ENCODE measurements at places on chromosomes 13 and 19.
A peak's percentile ranks its signal among the peaks of the same experiment; 100 is the strongest.

DNA sequence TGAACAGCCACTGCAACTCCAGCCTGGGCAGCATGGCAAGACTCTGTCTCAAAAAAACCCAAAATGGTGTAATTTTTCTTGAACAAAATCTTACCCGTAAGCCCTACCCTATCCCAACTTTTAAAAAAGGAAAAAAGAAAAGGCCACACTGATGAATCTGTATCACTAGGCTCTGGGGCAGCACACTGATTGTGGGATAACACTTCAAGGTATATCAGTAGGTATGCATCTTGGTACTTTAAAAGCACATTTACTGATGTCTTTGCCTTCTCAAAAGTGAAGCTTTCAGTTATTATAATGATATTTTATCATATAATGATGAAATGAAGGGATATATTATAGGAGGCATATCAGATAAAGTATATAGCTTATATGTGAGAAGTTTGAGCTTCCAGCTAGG is 24.3 kb downstream of the ZNF112 start:
- DNase-seq = no peak

DNA sequence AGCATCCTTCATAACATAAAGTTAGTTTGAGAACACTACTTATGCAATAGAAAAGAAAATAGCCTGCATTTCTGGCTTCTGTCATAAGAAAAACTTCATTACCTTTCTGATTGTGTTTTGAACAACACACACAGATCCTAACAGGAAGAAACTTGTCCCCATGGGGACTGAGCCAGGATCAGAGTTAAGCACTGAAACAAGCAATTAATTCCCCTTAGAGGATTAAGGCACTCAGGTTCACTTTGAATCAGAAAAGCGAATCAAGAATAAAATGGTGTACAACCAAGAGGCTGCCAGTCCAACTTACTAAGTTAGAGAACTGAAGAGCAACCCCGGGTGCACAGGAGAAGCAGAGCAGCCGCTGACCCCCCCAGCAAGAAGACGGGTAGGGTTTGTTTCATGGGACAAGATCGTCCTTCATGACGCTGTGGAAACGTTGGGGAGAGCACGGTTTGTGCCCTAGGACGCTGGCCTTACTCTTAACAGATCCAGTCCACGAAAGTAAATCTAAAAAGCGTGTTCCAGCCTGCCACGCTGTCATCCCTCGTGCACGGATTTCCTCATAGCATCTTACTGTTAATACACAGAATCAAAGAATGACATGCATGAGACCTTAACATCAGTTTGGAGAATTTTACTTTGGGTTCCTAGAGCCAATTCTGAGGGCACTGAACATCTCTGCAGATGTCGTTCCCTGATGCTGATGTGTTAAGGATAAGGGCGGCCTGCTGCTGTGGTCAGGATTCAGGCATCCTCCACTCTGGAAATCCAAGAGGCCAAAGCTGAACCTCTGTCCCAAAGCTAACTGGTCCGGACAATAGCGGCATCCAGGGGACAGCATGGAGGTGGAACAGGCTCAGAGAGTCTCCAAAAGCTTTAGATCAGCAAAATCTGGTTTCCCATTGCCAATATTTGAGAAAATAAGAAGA is 46.4 kb downstream of the GGACT start:
- DNase-seq = peak; percentile 47

DNA sequence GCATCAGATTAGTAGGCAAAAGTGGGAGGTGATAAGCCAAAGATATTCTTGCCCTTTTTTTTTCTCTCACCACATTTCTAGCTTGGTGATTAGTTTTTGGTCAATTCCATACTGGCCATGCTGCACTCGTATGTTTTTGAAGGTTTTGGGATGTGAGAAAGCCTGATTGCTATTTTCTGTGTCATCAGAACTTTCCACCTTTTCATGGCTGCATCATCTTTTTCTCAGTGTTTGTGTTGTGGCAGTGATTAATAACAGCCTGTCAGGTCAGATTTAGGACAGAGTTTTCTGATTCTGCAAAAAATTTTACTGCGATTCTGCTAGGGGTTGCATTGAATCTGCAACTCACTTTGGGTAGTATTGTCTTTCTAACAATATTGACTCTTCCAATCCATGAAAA is 32.9 kb downstream of the PSG1 start:
- DNase-seq = no peak

GRCh38 chr19:54390942-54391577 is 24.2 kb upstream of the TTYH1 start:
- peak; percentile 74 for DNase-seq

DNA sequence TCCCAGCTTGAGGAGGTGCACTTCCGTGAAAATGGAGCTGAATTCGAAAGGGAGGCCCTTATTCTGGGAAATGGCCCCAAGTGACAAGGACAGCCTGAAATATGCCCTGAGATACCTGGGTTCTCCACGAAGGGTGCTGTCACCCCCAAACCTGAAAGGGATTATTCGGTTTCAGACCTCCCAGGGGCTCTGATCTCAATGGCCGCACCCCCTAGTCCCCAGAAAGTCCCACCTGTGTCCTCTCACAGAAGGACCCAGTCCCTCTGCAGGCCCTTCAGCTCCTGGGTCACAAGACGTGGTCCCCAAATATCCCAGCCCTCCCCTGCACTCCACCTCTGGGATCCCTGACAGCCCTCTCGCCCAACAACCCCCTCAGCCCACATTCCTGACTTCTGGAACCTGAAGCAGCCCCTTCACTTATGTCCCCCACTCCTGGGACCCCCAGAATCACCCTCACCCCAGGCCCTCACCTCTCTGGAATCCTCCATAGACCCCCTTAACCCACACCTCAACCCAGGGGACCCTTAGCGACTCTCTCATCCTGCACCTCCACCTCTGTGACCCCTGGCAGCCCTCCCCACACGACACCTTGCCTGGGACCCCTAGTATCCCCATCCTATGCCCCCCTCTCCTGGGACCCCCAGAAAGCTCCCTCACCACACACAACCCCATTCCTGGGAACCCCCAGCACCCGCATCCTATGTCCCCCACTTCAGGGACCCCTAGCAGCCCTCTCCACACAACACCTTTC is 606 bp downstream of the SYNGR4 start:
- no peak for DNase-seq

DNA sequence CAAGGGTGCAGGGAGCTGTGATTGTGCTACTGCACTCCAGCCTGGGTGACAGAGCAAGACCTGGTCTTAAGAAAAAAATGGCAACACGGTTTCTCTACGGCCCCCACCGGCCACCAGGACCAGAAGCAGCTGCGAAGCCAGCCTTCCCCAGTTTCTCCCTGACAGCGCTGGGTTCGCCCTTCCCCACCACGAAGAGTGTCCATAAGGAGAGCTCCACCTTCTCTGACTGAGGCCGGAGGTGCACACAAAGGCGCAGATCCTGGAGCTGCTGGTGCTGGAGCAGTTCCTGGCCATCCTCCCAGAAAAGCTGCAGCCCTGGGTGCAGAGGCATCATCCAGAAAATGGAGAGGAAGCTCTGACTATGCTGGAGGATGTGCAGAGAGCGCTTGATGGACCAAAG is 52.2 kb upstream of the ZNF599 start:
- no peak for DNase-seq

DNA sequence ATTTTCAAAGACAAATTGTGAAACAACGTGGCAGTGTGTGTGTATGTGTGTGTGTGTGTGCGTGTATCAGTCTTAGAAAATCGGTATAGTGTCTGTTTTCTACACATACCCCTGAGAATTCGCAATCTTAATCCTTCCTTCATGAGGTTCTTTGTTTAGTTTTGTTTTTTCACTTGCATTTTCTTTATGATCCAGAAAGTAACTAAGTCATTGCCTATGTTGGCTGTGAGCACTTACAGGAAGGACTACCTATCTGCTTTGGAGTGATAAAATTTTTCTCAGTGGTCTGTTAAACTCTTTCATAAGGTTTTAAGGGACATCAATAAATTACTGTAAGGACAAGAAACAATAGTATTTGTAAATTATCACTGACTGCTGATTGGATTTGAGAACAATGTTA is 1587.1 kb downstream of the PCDH9 start:
- DNase-seq = no peak

DNA sequence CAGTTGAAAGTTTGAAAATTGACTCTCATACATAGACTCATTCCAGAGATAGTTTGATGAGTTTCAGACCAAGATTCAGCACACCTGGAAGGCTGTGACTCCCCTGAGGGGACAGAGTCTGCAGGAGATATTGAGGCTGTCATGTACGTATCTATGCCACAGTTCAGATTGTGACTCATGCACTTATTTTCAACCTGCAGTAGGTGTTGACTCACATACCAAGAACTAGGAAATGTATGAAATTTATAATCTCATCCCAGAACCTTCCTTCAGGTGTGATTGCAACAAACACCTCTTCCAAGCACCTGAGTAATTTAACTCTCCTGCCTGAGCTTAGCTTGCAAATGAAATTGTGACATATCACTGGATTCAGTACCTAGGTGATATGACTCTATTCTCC is 64.4 kb upstream of the ZNF43 start:
- no peak for DNase-seq

GRCh38 chr13:36344886-36345437 is 1.2 kb downstream of the SPART start:
- peak; percentile 53 for DNase-seq

DNA sequence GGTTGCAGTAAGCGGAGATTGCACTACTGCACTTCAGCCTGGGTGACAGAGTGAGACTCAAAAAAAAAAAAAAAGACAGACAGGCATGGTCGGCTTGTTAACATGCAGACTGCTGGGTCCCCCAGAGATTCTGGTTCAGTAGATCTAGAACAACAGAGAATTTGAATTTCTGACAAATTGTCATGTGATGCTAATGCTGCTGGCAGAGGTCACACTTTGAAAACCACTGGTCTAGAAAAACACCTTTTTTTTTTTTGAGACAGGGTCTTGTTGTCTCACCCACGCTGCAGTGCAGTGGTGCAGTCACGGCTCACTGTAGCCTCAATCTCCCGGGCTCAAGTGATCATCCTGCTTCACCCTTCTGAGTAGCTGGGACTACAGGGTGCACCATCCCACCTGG is 7.7 kb upstream of the LRFN3 start:
- no peak for DNase-seq

DNA sequence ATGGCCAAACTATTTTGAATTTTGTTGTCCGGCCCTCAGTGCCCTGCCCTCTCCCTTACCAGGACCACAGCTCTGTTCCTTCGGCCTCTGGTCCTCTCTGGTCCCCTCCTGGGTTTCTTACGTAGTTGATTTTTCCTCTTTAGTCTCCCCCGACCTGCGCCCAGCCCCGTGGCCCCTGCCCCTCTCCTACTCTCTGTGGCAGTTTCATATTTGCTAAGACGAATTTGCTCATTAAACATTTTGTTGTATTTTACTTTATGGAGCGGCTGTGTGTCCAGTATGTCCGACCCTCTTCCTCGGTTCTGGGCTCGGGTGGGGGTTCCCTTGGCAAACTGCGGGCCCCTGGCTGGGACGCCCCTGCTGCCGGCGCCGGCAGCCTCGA is 576 bp upstream of the EPN1 start:
- DNase-seq = no peak

DNA sequence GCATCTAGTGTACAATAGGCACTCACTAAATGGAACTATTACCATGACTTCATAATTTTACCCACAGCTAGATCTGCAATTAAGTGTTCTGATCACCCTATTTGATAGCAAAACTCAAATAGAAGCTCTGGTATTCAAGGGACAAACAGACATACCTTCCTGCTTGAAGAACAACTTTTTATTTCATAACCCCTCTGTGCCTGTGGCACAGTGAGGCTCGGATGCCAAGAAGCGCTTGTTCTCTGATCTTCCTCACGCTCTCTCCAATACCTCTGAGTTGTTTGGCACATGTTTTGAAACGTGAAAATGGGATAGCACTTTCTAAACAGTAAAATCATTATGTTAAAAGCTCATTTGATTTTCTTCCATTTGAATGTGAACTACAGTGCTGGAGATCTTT is 232.0 kb downstream of the KLF5 start:
- DNase-seq = no peak

DNA sequence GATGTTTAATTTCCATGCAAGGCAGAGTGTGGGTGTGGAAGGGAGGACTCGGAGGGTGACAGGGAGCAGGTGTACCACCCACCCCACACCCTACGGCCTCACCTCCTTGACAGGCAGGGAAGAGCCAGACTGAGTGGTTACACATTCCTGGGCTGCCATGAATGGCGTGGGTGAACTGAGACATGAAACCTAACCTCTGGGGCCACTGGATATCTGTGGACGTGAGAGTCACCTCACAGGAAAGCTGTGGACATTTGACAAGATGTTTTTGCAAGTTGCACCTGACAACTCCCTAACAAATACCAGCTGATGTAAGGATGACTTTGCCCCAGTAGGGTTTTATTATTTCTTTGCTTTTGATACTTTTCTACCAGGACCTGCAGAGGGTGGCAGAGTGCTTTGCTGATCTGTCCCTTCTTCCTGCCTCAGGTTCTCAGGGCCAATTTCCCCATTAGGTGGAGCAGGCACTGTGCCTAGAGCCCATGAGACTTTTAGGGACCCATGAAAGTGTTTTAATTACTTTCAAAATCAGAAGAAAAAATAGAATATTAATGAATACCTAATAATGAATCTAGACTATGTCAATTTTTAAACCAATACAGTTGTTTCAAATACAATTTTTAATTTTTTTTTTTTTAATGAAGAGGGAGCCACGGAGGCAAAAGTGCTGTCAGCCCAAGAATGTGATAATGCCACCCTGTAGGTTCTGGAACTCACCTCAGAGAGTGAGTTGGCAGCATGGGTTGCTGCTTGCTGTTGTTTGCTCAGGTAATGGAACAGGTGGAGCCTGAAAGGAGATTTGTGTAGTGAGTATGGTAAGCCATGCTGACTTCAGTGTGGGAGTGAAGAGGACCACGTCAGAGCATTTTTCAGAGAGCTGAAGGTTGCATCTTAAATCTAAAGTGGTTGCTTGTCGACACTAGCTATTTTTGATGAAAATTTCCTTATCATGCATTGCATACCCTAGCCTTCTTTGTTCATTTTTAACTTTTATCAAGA is 58.0 kb upstream of the CYSLTR2 start:
- peak; percentile 53 for DNase-seq

DNA sequence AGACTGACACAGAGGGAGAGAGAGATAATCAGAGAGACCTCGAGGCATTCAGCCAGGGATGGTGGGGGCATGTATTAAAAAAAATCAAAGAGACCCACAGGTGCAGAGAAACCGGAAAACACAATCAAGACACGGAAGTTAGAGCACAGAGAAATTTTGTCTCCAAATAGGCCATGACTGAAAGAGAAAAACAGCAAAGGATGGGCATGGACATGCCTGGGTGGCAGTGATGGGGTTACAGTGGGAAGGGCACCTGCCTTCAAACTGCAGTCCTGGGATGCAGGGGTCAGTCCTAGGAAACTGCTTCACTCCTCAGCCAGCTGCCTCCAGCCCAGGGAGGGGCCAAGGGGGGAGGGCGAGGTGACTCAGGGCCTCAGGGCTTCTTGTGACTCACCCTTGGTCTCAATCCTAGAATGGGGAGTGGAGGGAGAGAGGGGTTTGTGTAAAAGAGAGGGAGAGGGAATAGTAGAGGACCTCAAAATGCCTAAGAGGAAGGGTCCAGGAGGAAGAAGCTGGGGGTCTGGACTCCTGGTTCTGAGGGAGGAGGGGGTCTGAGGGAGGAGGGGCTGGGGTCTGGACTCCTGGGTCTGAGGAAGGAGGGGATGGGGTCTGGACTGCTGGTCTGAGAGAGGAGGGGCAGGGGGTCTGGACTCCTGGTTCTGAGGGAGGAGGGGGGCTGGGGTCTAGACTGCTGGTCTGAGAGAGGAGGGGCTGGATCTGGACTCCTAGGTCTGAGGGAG is 3.6 kb upstream of the KCNN4 start:
- DNase-seq = no peak

All from A673 (cell line).